MCF 10A (cell line): ENCODE measurements at places on chromosomes 5 and 9. TPM values are rescaled to one million over a fixed set of nuclear protein-coding genes. Genes with fewer than 3 reads are reported as not detected.

LRRTM2 gene
- total RNA-seq = not detected in 2 replicates

GFI1B gene
- total RNA-seq = not detected in 2 replicates

MEGF10 gene
- not detected in 2 replicates for total RNA-seq

TAF1L gene
- not detected in 2 replicates for total RNA-seq

GRCh38 chr5:131974956-131975726, 29.7 kb upstream of the MEIKIN start:
- DNase-seq = no peak

GRCh38 chr5:173051746-173052145, 4.4 kb upstream of the CREBRF start:
- DNase-seq = no peak

- DNase-seq = no peak
Measured at GRCh38 chr9:78273761-78274160, 23.2 kb upstream of the PSAT1 start.

DNA sequence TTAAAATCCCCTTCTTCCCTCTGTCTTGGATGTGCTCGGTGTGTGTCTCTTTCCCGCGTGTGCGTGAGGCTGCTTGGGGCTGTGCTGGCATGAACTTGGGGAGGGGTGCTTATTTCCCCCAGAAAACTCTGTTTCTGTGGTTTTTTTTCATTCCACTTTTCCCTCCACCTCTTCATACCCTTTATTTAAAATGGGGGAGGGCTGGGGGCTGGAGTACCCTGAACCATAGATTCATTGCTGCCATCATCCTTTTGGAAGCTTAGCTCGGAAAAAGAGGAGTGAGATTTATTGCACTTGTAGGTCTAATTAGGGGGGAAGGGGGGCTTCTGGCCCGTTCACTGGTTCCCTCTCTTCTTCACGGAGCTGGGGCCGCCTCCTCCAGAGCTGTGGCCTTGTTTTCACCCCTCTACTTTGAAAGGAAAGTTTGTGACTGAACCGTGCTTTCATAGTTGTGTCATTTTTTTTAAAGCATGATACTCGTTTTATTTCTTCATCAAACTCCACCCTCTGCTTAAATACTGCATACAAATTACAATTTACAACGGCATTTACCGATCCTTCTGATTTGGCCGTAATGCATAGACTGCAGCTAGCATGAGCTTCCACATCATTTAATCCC, 2.9 kb downstream of the NR2F1 start:
- peak; percentile 8 for DNase-seq

- DNase-seq = no peak
Measured at GRCh38 chr5:38996123-38996522, 78.1 kb downstream of the RICTOR start.

DNA sequence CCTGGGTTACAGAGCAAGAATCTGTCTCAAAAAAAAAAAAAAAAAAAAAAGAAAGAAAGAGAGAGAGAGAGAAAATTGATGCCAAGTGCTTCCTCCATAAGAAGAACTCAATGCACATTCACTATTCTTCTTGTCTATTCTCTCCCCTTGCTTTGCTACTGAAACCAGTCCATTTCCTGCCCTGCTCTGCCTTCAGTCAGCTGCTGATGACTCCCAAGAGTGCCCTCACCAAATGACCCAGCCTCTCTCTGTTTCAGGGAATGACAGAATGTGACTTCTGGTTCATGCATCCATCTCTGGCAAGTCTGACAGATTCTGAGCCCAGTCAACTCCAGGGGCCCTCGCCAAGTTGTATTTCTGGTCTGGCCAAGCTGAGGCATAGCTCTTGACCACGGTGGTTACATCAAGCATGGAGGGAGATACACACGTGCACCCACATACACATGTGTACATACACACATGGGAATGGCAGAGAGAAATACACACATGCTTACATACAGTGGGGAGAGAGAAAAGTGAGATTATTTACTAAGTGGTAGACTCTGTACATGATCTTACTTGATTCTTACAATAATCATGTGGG, 106.2 kb downstream of the NSG2 start:
- DNase-seq = no peak

DNA sequence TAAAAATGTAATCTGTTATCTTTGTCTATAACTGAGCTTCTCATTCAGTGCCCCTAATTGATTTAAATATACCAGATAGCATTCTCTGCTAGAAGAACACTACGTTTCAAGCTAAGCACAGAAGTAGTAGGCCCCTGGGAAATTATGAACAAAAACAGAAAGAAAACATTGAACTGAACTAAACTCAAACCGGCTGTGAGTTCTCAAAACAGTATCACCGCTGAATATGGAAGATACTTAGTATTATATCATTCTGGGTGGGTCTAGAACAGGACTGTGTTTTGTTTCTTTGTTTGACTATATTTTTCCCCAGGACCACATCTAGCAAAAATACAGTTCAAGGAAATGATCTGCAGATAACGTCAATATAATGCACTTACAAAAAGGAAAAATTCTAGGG, 95.1 kb upstream of the HMHB1 start:
- no peak for DNase-seq

- no peak for DNase-seq
Measured at GRCh38 chr5:72172786-72173185, 65.5 kb downstream of the MAP1B start.

DNA sequence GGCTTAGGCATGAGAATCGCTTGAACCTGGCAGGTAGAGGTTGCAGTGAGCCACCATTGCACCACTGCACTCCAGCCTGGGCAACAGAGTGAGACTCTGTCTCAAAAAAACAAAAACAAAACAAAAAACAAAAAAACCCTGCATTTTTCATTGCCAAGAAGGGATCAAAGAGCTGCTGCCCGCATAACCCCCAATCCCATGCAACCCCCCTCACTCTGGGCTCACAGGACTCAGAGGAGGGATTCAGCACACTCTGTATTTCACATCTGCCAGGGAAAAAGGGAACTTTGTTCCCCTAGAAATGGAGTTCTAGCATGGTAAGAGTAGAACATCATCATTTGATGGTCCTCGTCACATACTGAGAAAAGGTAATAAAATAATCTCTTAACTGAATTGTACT, 153.9 kb upstream of the GNA14 start:
- no peak for DNase-seq

GRCh38 chr9:136650648-136651047, 12.1 kb upstream of the EGFL7 start:
- no peak for DNase-seq

- peak; percentile 100 for DNase-seq
Measured at GRCh38 chr5:136020383-136021015, 8.3 kb upstream of the TGFBI start.

- DNase-seq = peak; percentile 24
Measured at GRCh38 chr9:135559606-135560005, 1.9 kb upstream of the PAEP start.

DNA sequence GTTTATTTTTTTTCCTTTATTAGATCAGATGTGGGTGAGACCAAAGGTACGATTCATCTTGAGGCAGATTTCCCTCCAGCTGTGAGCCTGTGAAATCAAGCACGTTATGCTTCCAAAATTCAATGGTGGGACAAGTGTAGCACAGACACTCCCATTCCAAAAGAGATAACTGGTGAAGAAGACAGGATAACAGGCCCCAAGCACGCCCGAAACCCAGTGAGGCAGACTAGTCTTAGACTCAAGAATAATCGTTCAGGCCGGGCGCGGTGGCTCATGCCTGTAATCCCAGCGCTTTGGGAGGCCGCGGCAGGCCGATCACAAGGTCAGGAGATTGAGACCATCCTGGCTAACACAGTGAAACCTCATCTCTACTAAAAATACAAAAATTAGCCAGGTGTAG, 36.8 kb upstream of the COL5A1 start:
- DNase-seq = no peak

DNA sequence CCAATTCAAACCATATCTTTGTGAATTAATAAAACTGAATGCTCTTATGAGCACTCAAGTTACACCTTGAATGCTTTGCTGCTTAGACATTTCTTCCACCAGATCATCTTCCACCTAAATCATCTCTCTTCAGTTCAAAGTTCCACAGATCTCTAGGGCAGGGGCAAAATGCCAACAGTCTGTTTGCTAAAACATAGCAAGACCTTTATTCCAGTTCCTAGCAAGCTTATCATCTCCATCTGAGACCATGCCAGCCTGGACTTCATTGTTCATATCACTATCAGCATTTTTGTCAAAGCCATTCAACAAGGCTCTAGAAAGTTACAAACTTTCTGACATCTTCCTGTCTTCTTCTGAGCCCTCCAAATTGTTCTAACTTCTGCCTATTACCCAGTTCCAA, 119.8 kb downstream of the GIN1 start:
- DNase-seq = no peak

DNA sequence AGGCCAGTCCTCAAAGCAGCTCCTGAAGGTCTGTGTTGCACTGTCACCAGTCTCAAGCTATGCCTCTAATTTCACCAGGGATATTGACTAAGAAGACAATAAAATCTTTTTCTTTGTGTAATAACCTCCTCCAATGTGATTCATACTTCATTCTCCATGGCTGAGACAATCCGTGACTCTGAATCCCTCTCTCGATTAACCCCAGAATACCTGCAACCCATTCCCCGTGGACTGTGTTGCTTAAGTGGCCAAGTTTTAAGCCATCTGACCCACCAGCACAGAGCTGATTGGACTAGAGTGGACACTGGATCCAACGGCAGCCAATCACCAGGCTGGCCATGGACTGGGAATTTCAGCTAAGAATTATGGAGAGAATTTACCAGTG, 5.4 kb upstream of the CCIN start:
- no peak for DNase-seq

DNA sequence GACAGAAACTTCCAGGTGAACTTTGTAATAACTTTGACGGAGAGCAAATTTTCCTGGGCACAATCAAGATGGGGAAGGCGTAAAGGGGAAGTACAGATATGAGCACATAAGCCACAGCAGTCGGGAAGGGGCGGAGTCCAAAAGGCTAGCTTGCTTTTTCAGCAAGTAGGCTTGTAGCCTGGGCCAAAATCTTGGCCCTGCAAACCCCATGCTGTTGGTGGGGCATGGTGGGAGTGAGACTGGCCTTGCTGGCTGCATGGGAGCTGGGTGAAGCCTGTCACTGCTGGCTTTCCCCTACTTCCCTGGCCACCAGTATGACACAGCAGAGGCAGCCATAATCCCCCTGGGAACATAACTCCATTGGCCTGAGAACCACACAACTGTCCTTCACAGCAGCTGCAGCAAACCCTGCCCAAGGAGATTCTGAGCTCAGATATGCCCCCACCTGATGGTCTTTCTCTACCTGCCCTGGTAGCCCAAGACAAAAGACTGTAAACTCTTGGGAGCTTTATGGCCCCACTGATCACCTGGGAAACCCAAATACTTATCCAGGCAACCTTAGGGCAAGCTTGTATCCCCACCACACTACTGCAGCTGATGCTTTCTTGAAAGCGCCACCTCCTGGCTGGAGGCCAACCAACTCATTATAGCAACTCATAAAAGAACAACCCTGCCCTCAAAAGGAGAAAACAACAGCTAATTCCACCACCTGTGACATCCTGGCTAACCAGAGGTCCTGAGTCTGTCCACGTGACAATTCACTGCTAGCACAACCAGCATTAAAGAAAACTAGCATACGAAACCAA, 24.0 kb downstream of the DCTN4 start:
- peak; percentile 22 for DNase-seq
